ENCODE measurements at places on chromosomes 13 and 19.

- H3K27me3 ChIP-seq, result peaks cover 31% of the 10 kb centered on the region
- no peak for DNase-seq
- no peak overlapping the region for H3K27ac ChIP-seq
- H3K36me3 ChIP-seq, result no peaks in the 10 kb centered on the region
- H3K4me3 ChIP-seq, result peak overlapping the region; percentile 64
- H3K4me1 ChIP-seq, result peaks cover 5% of the 10 kb centered on the region
These were observed 347.2 kb downstream of the ZNF536 start for GRCh38 chr19:30719189-30719998.

- H3K27me3 ChIP-seq, result no peaks in the 10 kb centered on the region
- H3K27ac ChIP-seq, result no peak overlapping the region
- H3K4me1 ChIP-seq, result no peaks in the 10 kb centered on the region
- H3K4me3 ChIP-seq, result no peak overlapping the region
- no peaks in the 10 kb centered on the region for H3K36me3 ChIP-seq
These were observed 6.6 kb upstream of the ZNF492 start for GRCh38 chr19:22627526-22627925.

DNA sequence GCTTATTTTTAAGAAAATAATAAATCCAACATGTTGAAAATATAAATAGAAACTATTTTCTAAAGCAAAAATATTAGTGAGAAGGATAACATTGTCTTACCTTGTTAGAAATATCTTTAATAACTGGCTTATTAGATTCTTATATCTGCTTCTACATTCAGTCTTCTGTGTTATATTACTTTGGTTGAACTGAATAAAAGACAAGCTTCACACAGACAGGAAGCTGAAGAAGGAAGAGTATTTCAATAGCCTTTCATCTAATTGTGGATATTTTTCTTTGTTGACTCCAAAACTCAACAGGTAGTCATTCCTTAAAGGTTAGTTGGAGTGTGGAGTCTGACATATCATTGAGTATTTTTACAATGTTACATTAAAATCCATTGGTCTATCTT is 10.9 kb downstream of the SETDB2 start:
- H3K4me3 ChIP-seq, result peak overlapping the region; percentile 68
- H3K36me3 ChIP-seq, result peaks cover 11% of the 10 kb centered on the region
- peaks cover 22% of the 10 kb centered on the region for H3K4me1 ChIP-seq

- DNase-seq, result no peak
- peaks cover 14% of the 10 kb centered on the region for H3K4me1 ChIP-seq
- no peaks in the 10 kb centered on the region for H3K27me3 ChIP-seq
- no peak overlapping the region for H3K27ac ChIP-seq
- no peak overlapping the region for H3K4me3 ChIP-seq
- peaks cover 43% of the 10 kb centered on the region for H3K36me3 ChIP-seq
These were observed 6.2 kb upstream of the GP6 start for GRCh38 chr19:55044286-55044685.

DNA sequence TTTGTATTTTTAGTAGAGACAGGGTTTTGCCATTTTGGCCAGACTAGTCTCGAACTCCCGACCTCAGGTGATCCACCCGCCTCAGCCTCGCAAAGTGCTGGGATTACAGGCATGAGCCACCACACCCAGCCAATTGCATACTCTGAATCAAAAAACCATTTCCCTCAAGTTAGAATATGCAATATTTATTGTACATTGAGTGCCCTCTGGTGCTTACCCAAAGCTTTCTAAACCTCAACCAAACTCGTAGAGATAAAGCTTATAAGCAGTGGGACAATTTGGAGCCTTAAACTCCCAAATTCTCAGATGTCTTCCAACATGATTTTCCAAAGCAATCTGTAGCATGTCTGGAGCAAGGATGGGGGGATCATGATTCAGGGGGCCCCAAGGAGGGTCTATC is 22.4 kb downstream of the RFXAP start:
- no peaks in the 10 kb centered on the region for H3K27me3 ChIP-seq
- no peak overlapping the region for H3K27ac ChIP-seq
- H3K36me3 ChIP-seq, result no peaks in the 10 kb centered on the region
- H3K4me3 ChIP-seq, result no peak overlapping the region
- no peak for DNase-seq

GRCh38 chr19:1356508-1356865 is 27.2 kb upstream of the NDUFS7 start:
- H3K36me3 ChIP-seq, result peaks cover 12% of the 10 kb centered on the region
- H3K4me3 ChIP-seq, result no peak overlapping the region
- no peak for DNase-seq

DNA sequence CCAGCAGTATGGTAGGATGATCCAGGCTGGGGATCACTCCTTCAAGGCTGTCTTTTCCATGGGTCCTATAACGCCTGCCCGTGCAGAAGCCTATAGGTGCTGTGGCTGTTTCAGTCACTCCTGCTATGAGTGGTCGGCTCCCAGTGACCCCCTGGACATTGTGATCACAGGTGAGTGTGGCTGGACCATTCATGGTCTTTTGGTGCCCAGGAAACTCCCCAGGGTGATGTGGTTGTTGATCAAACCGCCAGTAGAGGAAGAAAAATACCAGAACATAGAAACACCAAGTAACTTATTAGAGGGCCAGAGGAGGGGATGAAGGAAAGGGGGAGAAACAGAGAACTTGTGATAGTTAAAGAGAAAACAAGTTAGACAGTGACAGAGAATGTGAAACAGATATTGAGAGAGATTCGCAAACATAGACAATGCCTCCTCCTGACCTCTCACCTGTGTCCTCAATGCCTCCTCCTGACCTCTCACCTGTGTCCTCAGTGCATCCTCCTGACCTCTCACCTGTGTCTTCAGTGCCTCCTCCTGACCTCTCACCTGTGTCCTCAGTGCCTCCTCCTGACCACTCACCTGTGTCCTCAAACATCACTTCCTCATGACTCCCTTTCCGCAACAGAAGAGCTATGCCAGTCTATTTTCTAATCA is 19.4 kb downstream of the LAIR2 start:
- H3K27ac ChIP-seq, result no peak overlapping the region
- H3K4me1 ChIP-seq, result peaks cover 27% of the 10 kb centered on the region
- no peaks in the 10 kb centered on the region for H3K36me3 ChIP-seq
- no peak for DNase-seq
- H3K27me3 ChIP-seq, result peaks cover 28% of the 10 kb centered on the region
- H3K4me3 ChIP-seq, result no peak overlapping the region

DNA sequence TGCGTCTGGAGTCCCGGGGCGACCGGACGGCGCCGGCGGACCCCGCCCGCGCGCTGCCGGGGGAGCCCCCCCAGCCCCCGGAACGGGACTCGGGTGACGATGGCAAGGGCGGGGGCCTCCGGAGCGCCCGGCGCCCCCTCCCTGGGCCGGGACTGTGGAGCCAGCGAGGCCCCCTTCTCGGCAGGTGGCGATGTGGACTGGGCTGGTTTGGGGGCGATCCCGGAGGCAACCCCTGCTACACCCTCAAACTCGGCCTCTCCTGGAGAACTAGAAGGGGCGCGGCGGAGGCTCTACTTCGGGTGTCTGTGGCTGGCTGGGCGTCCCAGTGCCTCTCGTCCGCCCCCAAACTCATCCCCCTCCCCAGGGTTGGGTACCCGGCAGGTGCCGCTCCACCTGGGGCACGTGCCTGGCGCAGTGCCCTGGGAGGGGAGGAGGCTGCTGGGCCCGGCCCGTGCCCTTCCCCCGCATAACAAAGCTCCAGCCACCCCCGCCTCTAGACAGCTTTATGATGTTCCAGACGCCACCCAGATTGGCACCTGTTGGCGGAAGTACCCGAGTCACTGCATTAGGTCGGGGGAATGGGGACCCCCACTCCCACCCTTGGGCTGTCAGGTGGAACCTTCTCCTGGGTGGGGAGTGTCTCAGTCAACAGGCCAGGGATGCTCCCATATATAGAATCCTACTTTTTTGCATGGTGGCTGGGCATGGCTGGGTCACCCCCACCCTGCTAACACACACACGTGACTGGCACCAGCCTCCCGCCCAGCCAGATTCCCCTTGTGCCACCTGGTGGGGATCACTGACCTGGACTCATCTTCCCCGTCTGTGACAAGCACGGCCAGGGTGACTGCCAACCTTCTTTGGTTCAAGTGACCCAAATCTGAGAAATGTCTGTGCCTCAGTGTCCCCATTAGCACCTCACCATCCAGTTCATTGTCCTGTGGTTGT is 722 bp downstream of the PKN1 start:
- peaks cover 12% of the 10 kb centered on the region for H3K36me3 ChIP-seq
- H3K4me3 ChIP-seq, result peak overlapping the region; percentile 73
- H3K4me1 ChIP-seq, result peaks cover 38% of the 10 kb centered on the region

DNA sequence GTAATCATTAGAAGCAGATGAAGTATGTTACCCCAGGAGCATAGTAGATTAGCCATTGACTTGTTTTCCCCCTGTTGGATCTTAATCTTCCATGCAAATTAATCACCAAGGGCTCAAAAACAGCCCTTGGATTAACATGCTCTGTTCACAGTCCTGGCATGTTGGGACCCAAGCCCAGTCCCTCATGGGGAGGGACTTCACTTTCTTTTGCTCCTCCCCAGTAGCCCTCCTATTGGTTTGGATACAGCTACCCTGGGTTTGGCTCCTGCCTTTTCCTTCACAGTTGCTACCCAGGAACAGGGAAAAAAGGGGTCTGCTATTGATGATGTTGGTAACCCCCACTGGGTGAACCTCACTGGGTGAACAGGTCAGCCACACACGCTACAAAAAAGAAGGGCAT is 16.9 kb upstream of the PARP4 start:
- H3K36me3 ChIP-seq, result no peaks in the 10 kb centered on the region
- H3K27ac ChIP-seq, result no peak overlapping the region
- peaks cover 56% of the 10 kb centered on the region for H3K27me3 ChIP-seq
- no peak overlapping the region for H3K4me3 ChIP-seq

GRCh38 chr13:50015258-50015657 is at the start of gene KCNRG:
Gene KCNRG (plus strand): TSS chr13:50015444. CDS start chr13:50015494, 50 bp downstream.
- no peaks in the 10 kb centered on the region for H3K27me3 ChIP-seq
- H3K4me1 ChIP-seq, result peaks cover 34% of the 10 kb centered on the region
- no peak within 1 kb of the TSS for H3K4me3 ChIP-seq

DNA sequence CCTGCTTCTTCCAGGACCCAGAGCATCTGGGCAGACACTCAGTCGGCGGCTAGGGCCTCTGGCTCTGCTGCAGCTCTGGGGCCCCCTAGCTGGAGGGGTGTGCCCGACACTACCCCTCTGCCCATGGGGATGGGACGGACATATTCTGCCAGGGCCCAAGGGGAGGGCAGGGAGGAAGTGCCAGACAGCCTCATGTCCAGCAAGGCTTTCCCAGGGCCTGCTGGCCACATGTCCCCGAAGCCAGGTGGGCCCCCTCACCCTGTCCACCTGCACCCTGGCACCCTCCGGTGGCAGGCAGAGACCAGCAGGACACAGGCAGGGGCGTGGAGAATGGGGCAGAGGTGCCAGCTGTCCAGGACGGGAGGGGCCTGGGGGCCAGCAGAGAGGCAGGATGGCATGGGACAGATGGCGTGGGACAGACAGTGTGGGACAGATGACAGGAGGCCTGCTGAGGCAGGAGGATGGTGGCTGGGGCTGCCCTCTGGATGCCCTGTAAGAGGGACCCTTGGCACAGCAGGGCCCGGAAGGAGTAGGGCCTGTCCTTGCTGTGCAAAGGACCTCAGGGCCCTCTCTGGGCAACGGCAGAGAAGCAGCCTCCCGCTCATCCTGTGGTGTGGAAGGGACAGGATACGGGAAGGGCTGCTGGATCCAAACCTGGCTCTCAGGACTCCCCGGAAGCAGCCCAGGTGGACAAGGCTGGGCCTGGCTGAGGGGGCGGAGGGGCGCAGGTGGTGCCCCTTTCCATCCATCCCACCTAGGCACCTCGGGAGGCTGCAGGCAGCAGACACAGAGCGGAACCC is 29.1 kb downstream of the CEBPG start:
- H3K27me3 ChIP-seq, result no peaks in the 10 kb centered on the region
- no peaks in the 10 kb centered on the region for H3K4me1 ChIP-seq
- no peak overlapping the region for H3K4me3 ChIP-seq
- no peak for DNase-seq
- no peak overlapping the region for H3K27ac ChIP-seq

DNA sequence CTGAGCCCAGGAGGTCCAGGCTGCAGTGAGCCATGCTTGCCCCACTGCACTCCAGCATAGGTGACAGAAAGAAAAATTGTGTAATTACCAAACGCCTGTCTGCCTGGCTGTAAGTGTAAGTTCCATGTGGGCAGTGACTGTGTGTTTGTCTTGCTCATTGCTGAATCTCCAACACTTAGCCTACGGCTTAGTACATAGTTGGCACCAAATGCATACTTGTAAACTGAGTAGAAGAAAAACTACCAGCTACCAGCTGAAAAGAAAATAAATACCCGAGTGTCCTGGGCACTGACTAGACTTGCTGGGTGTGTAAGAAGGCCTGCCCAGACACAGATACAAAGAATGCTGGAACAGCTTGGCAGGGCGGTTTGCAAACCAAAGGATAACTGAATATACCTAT is 2.7 kb upstream of the CEBPG start:
- H3K4me3 ChIP-seq, result no peak overlapping the region
- peaks cover 13% of the 10 kb centered on the region for H3K4me1 ChIP-seq
- no peak overlapping the region for H3K27ac ChIP-seq
- H3K27me3 ChIP-seq, result peaks cover 13% of the 10 kb centered on the region

DNA sequence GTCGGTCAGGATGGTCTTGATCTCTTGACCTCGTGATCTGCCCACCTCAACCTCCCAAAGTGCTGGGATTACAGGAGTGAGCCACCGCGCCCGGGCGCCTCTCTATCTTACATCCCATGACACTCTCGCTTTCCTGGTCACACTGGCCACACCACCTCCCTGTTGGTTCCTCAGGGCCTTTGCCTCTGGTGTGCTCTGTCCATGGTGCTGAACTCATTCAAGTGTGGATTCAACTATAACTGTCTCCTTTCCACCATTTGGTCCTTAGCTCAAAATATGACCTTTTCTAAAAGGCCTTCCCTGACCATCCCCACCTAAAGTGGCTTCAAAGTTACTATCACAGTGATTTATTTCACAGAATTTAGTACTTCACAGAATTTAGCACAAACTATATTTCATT is 3.7 kb upstream of the SMIM17 start:
- no peaks in the 10 kb centered on the region for H3K36me3 ChIP-seq
- H3K27ac ChIP-seq, result no peak overlapping the region
- no peaks in the 10 kb centered on the region for H3K4me1 ChIP-seq
- no peak overlapping the region for H3K4me3 ChIP-seq
- no peak for DNase-seq

DNA sequence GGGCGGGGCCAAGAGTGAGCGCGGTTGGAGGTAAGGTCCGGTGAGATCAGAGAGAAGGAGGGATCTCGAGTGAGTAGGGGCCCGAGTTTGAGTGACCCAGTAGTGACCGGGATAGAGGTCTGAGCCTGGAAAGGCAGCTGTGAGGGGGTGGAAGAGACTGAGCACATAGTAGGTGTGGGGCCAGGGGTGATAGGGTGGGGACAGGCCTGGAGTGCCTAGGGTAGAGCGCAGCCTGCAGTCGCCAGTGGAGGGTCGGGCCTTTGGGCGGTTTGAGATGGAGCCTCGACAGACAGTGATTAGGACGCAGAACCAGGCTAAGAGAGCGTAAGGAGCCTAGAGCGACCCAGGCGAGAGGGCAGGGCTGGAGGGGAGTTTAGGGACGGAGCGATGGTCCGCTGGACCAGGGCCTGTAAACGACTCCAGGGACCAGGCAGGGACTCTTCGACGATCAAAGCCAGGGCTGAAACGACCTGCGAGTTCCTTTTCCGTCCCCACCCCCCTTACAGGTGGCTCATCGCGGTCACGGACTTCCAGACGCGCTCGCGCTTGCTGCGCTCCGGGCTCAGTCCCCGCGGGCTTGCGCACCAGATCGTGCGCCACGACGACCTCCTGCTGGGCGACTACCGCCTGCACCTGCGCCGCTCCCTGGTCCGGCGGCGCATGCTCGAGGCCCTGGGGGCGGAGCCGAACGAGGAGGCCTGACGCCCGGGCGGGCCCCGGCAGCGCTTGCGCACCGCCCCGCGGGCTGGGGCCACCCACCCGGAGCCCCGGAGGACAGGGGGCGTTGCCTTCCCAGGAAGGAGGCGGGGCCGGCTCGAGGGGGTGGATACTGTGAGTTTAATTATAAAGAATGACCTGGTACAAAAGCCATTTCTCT is 9.4 kb downstream of the C19orf81 start:
- DNase-seq, result no peak
- peaks cover 3% of the 10 kb centered on the region for H3K36me3 ChIP-seq
- no peak overlapping the region for H3K27ac ChIP-seq
- H3K4me1 ChIP-seq, result peaks cover 12% of the 10 kb centered on the region
- peaks cover 72% of the 10 kb centered on the region for H3K27me3 ChIP-seq
